ENCODE measurements at places on chromosomes 1 and 21.
A peak's percentile ranks its signal among the peaks of the same experiment; 100 is the strongest.

- no peak for DNase-seq
These were observed 5.1 kb downstream of the NAV1 start for GRCh38 chr1:201543871-201544642.

- no peak for DNase-seq
These were observed 61.4 kb upstream of the VCAM1 start for GRCh38 chr1:100657876-100658715.

GRCh38 chr21:45302082-45303061 lies 14.7 kb upstream of the POFUT2 start:
- no peak for DNase-seq

- DNase-seq = no peak
These were observed 29.9 kb downstream of the NUAK2 start for GRCh38 chr1:205291596-205291995.

- no peak for DNase-seq
These were observed 441.6 kb downstream of the OMA1 start for GRCh38 chr1:58104960-58105359.

- no peak for DNase-seq
These were observed 869 bp downstream of the NAV1 start for GRCh38 chr1:201539561-201540431.

GRCh38 chr1:167273027-167273800 lies 52.5 kb downstream of the POU2F1 start:
- DNase-seq = no peak

GRCh38 chr1:158147401-158147800 lies 33.3 kb upstream of the CD1D start:
- DNase-seq = no peak

DNA sequence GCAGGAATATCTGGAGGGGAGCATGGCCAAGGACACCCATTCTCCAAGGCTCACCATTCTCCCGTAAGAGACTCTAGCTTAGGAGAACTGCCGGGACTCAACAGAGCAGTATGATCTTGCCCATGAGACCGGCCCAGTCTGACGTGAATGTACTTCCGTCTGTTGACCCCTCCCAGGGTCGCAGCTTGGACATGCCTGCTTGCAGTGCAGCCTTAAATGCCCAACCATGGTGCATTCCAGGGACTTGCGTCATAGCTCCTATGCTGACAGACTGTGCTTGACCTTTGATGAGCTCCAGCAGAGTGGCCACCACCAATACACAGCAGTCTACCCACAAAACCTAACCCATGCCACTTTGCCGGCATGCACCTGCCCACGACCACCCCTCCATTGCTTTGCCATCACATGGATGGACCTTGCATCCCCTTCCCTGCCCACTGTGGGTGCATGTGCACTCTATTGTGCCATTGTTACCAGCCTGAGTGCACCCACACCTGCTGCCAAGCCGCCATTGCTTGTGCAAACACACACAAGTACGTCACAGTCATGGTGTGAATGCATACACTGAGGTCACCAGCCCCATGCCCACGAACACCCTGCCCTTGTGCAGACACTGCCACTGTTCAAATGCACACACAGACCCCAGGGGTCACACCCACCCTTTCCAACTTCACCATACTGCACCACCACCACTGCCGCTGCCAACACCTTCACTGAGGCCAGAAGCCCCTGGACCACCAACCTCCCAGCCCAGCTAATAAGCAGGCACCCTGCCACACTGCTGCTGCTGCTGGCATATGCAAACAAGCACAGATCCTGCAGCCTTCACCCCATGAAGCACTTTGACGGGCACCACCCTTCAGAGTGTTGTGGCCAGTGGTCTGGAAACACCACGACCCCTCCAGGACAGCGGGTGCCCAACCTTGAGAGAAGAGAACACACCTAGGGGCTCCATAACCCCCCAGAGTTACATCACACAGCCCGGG lies 1141.3 kb downstream of the BRINP3 start:
- no peak for DNase-seq

GRCh38 chr1:11350265-11350664 lies 77.3 kb downstream of the UBIAD1 start:
- DNase-seq = no peak

DNA sequence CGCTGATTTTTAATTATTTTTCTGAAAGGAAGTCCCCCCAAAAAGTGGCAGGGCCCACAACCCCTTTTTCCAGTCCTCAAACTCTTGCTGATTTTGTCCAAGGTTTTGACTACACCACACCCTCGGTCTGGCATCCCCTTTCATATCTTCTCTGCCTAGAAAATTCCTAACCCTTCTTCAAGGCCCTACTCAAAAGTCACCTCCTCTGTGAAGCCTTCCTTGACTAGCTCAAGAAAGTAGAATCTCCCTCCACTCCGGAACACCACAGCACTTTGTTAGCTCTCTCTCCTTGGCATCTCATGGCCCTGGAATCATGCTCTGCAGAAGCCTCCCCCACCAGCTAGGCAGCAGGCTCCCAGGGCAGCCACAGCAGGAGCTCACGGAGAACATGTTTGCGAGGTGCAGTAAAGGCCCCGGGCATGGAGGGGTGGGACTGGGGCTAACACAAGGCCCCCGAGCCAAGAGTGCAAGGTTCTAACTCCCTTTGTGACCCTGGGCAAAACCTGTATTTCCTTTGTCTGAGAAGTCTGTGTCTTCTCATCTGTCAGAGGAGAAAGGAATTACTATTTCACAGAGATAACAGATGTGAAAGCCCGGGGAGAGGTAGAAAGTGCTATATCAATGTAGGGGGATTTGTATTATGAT lies 17.7 kb upstream of the S100A7 start:
- DNase-seq = no peak

GRCh38 chr1:110218739-110219138 lies 8.6 kb downstream of the KCNC4 start:
- DNase-seq = no peak

DNA sequence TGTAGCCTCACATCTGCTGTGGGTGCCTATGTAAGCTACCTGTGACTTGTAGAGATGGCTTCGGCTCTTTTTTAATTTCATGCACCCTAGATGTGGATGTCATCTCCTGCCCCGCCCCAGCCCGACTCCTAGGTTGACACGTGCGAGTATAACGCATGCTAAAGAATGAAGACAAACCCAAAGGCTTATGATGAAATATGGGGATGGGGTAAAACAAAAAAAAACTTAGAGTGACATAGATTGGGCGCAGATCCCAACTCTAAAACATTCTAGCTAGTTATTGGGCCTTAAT lies 613 bp upstream of the ERO1B start:
- DNase-seq = no peak

DNA sequence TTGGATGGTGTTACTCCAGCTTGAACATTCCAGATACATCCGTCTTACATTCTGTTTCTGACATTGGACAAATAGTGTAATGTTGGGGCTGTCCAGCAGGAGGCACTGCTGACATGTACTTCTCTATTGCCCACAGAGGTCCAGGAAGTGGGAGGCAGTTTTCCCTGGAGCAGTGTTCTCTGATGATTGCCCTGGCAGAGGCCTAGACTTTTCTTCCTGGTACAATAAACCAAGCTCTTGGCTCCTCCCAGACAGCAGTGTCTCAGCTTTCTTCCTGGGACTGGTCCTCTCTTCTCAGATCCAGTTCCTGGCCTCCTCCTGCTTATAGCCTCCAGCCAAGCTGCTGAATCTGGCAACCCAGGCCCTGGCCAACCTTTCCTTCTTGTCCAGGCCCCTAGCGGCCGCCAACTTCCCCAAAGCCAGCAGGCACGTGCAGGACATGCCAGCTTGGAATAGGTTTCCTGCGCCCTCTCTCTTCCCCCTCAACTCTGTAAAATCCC lies 14.9 kb upstream of the IFNLR1 start:
- DNase-seq = peak; percentile 97

- no peak for DNase-seq
These were observed 10.0 kb downstream of the RABGAP1L start for GRCh38 chr1:174169342-174169741.

- peak; percentile 91 for DNase-seq
These were observed at the start of the genes NSL1 and TATDN3 for GRCh38 chr1:212791676-212792395. Gene NSL1 (minus strand): TSS chr1:212791777. CDS start chr1:212791763, 14 bp downstream. Gene TATDN3 (plus strand): TSS chr1:212791894. CDS start chr1:212791922, 28 bp downstream.

- no peak for DNase-seq
These were observed 99.8 kb downstream of the PTPN14 start for GRCh38 chr1:214451596-214451995.

DNA sequence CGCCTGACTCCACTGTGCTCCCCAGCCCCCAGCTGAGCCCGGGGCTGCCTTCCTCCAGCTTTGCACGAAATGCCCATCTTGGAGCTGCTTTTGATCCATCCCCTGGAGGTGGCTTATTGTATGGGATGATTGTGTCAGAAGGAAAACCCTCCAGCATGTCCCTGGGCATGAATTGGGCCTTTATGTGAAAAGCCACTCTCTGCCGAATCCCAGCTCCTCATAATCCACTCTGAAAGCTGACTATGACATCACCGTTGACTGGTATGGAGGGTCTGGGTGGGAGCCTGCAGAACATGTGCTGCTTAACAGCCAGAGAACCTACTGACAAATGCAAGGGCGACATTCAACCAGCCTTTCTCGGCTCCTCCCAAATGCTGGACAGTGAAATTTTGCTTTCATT lies 74.6 kb downstream of the NENF start:
- DNase-seq = no peak

- DNase-seq = peak; percentile 11
These were observed 129.7 kb upstream of the FAM72C start for GRCh38 chr1:144101397-144102045.
